WTC11 (cell line): ENCODE measurements at places on chromosomes 12 and 14. TPM values are rescaled to one million over a fixed set of nuclear protein-coding genes. Genes with fewer than 3 reads are reported as not detected.

The DEGS2 gene
- total RNA-seq = 0.53 to 1.6 TPM (median 0.55 TPM) in 3 replicates

The SERPINA9 gene
- total RNA-seq = not detected in 3 replicates

The APAF1 gene
- 18.4 to 20.6 TPM (median 19.3 TPM) in 3 replicates for total RNA-seq

The JKAMP gene
- 29.1 to 33.2 TPM (median 31.7 TPM) in 3 replicates for total RNA-seq

The ST8SIA1 gene
- total RNA-seq = 2.3 to 2.8 TPM (median 2.3 TPM) in 3 replicates

The IGFBP6 gene
- total RNA-seq = 6.4 to 11.2 TPM (median 7.4 TPM) in 3 replicates

The LRP1-AS gene
- total RNA-seq = not detected in 3 replicates

The RFX4 gene
- total RNA-seq = 0.14 to 0.26 TPM in 2 of 3 replicates, not detected in the other

The TRHDE gene
- total RNA-seq = 1.6 to 5.5 TPM (median 3.8 TPM) in 3 replicates

The AICDA gene
- total RNA-seq = 0.13 TPM in 1 of 3 replicates, not detected in the others

The ARHGAP5 gene
- total RNA-seq = 55.9 to 66.9 TPM (median 60.9 TPM) in 3 replicates

The COQ5 gene
- 35.1 to 44.9 TPM (median 44.5 TPM) in 3 replicates for total RNA-seq

The MAP3K12 gene
- total RNA-seq = 23.6 to 27.9 TPM (median 25.1 TPM) in 3 replicates

The TMCC3 gene
- 2.0 to 2.4 TPM (median 2.2 TPM) in 3 replicates for total RNA-seq

The TMPRSS12 gene
- not detected in 3 replicates for total RNA-seq

The CPNE6 gene
- not detected in 3 replicates for total RNA-seq

The ALDH1L2 gene
- 3.5 to 7.7 TPM (median 5.5 TPM) in 3 replicates for total RNA-seq

The CABP1 gene
- 10.1 to 14.1 TPM (median 10.7 TPM) in 3 replicates for total RNA-seq

The PPP1R36 gene
- total RNA-seq = 0.55 to 0.70 TPM (median 0.64 TPM) in 3 replicates

The SLC41A2 gene
- total RNA-seq = 2.8 to 3.8 TPM (median 3.8 TPM) in 3 replicates

The OTX2 gene
- 30.1 to 34.4 TPM (median 32.5 TPM) in 3 replicates for total RNA-seq

The BHLHE41 gene
- 5.9 to 7.6 TPM (median 6.7 TPM) in 3 replicates for total RNA-seq

The CYP46A1 gene
- total RNA-seq = 0.57 to 0.77 TPM (median 0.73 TPM) in 3 replicates

The CNTN1 gene
- 15.6 to 17.0 TPM (median 16.9 TPM) in 3 replicates for total RNA-seq

The CIDEB gene
- total RNA-seq = 4.7 to 6.1 TPM (median 5.6 TPM) in 3 replicates

The SLC7A7 gene
- total RNA-seq = 3.0 to 4.3 TPM (median 4.2 TPM) in 3 replicates

The CCDC88C gene
- 46.4 to 64.8 TPM (median 46.6 TPM) in 3 replicates for total RNA-seq

The TMEM63C gene
- 3.6 to 8.8 TPM (median 6.0 TPM) in 3 replicates for total RNA-seq

The SLC10A1 gene
- 0.09 TPM in 1 of 3 replicates, not detected in the others for total RNA-seq

The FOXG1 gene
- 0.09 to 0.18 TPM (median 0.16 TPM) in 3 replicates for total RNA-seq

The GLTP gene
- total RNA-seq = 21.6 to 25.8 TPM (median 22.8 TPM) in 3 replicates

The GLIPR1L1 gene
- 0.69 TPM in 1 of 3 replicates, not detected in the others for total RNA-seq

The SOS2 gene
- 9.1 to 11.0 TPM (median 9.6 TPM) in 3 replicates for total RNA-seq

The MUCL1 gene
- total RNA-seq = not detected in 3 replicates

The KRT78 gene
- total RNA-seq = not detected in 3 replicates

The C12orf57 gene
- 158 to 181 TPM (median 172 TPM) in 3 replicates for total RNA-seq

The KRT3 gene
- not detected in 3 replicates for total RNA-seq

The LMO3 gene
- total RNA-seq = 22.2 to 29.8 TPM (median 23.3 TPM) in 3 replicates

The PLEKHG3 gene
- 70.6 to 75.3 TPM (median 71.8 TPM) in 3 replicates for total RNA-seq

The IL26 gene
- not detected in 3 replicates for total RNA-seq

The TCL1B gene
- total RNA-seq = 5.7 to 7.2 TPM (median 7.0 TPM) in 3 replicates

The PCED1B gene
- 5.9 to 6.7 TPM (median 6.6 TPM) in 3 replicates for total RNA-seq

The AMHR2 gene
- total RNA-seq = not detected in 3 replicates

The SLC5A8 gene
- total RNA-seq = 0.05 to 0.07 TPM in 2 of 3 replicates, not detected in the other

The KRT6A gene
- total RNA-seq = not detected in 3 replicates

The PTPRB gene
- total RNA-seq = 2.9 to 3.3 TPM (median 3.1 TPM) in 3 replicates

The RTL1 gene
- 0.05 to 0.07 TPM in 2 of 3 replicates, not detected in the other for total RNA-seq

The DPPA3 gene
- total RNA-seq = 3.3 to 6.8 TPM (median 3.9 TPM) in 3 replicates

The MAP3K9 gene
- total RNA-seq = 28.0 to 29.6 TPM (median 29.4 TPM) in 3 replicates

The ART4 gene
- not detected in 3 replicates for total RNA-seq
